ENCODE measurements at places on chromosomes 12 and 14.

- no peak for DNase-seq
Measured at GRCh38 chr12:96452261-96452922, 37.0 kb upstream of the CFAP54 start.

GRCh38 chr12:76041406-76041805, 9.8 kb upstream of the PHLDA1 start:
- DNase-seq: no peak

DNA sequence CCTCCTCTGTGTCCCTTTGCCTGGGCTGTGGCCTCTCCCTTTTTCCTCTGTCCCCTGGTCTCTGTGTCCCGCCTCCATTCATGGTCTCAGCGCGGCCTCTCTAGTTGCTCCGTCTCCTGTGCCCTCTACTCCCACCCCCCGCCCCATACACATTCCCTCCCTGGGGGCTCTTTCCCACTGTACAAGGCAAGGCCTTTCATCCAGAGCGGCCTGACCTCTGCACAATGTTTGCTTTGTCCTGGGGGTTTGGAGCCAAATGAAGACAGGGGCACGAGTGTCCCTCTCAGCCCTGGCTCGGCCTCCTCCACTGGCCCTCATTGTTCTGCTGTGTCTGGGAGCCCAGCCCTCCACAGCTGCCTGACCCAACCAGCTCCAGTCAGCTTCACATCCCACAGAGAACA, 678.6 kb downstream of the BCL11B start:
- DNase-seq: no peak

DNA sequence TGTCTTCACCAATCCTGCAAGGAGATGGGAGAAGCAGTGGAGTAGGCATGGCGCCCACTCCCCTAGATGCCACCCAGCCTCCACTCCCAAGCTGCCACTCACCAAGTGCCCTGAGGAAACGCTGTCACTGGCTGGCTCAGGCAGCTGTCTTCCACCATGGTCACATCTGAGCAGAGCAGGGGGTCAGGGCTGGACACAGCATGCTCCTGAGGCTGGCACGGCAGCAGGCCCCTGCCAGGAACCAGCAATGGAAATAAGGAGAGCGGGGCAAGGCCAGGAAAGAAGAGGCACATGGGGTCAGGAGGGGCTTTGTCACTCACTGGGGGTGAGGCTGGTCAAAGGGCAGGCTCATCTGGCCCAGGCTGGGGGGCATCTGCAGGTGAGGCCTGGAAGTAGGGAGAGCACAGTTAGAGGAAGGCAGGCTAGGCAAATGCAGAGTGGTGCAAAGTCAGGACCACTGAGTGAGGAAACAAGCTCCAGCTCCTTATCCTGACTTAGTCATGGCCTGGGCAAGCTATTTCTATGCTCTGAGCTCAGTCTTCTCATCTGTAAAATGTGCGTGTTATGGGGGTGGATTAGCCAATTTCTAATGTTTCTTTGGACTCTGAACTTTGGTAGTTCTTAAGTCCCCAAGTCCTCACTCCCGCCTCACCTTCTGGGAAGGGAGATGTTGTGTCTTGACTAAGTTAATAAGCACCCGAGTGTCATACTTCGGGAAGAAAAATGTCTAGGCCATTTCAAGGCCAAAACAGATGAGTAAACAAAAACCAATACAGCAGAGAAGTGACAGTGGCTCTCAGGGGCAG, 8.0 kb downstream of the NAB2 start:
- no peak for DNase-seq

DNA sequence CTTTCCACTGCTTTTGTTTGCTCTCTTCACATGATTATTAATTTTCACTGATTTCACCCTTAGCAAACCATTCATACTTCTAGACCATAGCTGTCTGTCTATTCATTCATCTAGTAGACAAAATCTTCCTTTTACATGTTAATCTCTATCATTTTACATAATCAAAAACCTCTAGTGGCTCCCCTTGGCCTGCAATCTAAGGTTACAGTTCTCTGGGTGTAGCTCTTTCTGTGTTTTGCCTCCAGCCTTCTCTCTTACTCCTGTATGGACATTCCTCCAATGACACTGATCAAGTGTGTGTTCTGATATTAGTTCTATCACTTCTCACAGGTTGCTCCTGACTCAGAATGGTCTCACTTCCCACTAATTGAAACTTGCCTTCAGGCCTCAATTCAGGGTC, 56.4 kb downstream of the PRKCH start:
- no peak for DNase-seq

Data from COR-L47 (cell line).